ENCODE measurements at places on chromosomes 2 and 18.

DNA sequence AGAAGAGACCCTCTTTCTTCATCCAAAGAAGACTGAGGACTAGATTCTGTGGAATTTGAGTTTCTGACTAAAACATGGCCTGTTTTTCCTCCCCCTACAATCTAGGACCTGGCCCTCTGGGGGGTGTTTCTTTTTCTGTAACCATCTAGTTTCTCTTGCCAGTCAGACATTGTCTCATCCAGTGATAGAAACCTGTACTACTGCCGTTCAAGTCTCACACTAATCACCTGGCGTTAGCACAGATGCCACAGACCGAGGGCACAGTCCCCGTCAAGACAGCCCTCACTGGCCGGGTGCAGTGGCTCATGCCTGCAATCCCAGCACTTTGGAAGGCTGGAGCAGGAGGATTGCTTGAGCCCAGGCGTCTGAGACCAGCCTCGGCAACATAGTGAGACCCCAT is 126.9 kb upstream of the NDUFV2 start:
- no peak for DNase-seq

- DNase-seq, result no peak
These were observed 1.2 kb upstream of the HES6 start for GRCh38 chr2:238240757-238241711.

- no peak for DNase-seq
These were observed 344.0 kb downstream of the SOX11 start for GRCh38 chr2:6036211-6036610.

DNA sequence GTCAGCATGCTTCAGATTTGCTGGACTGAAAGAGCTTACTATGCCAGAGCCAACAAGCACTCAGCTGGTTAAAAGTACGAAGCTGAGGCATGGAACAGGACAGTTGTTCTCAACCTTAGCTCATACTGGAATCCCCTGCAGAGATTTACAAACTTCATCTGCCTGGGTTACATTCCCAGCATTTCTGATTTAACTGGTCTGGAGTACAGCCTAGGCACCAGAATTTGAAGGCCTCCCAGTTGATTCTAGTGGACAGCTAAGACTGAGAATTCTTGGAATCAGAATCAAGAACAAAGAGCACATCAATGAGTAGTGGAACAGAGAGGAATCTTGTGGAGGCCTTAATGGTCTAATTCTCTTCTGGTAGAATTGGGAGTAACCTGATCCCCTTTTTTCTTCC is 298.2 kb upstream of the NXPH2 start:
- DNase-seq, result no peak

DNA sequence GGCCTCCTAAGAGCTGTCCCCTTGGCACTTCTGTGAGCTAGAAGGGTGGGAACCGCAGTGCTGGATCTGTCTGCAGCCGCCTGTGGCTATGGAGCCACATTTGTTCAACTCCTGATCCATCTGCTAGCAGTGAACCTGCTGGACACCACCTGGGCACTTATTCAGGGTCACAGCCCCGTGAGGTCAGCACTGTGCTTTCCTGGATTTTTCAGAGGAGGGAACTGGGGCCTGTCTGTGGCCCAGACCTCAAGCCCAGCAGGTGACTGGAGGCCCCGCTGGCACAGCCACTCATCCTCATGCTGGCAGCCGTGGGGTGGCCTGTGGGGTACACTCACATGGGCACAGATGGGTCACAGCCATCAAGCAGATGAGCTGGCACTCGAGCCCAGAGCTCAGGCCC is 155.3 kb downstream of the TFCP2L1 start:
- DNase-seq, result no peak

GRCh38 chr2:162164802-162165201 is 12.8 kb upstream of the GCG start:
- DNase-seq, result no peak

DNA sequence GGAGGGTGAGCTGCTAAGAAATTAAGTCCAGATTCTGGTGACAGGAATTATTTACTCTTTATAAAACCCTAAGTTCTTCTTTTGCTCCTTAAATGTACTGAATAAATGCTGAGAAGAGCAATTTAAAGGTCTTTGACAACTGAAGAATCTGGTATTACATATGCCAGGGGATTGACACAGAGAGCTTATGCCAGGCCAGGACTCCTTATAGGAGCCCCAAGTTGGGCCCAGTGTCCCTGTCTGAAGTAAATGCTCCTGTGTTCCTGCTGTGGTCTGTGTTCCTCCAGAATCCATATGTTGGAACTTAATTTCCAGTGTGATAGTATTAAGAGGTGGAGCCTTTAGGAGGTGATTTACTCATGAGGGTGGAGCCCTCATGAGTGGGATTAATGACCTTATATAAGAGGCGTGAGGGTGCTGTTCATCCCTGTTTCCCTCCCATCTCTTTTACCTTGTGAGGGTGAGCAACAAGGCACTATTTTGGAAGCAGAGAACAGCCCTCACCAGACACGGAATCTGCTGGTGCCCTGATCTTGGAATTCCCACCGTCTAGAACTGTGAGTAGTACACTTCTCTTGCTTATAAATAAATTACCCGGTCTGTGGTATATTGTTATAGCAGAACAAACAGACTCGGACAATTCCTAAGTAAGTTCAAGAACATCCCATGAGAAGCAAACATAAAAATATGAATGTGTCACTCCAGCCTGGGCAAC is 39.8 kb downstream of the LYPD6 start:
- DNase-seq, result no peak

Data from activated CD4-positive, alpha-beta T cell treated with anti-CD3 and anti-CD28 coated beads for 4 hours (primary cell).